ENCODE measurements at places on chromosomes 16 and 17.

DNA sequence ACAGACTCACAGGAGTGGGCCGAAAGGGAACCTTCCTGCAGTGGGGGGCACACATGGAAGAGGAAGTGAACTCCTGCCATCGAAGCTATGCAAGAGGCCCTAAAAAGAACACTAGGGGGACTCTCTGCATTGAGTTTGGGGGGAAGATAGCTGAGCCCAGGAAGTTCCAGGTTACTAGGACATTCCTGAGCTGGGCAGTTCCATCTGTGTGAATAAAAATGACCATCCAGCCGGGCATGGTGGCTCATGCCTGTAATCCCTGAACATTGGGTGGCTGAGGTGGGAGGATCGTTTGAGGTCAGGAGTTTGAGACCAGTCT is 211.8 kb downstream of the ZNF423 start:
- no peak for DNase-seq

- no peak for DNase-seq
These were observed 18.2 kb downstream of the METTL9 start for GRCh38 chr16:21617607-21618006.

GRCh38 chr17:69239611-69240600 is 11.3 kb upstream of the ABCA10 start:
- DNase-seq: no peak

DNA sequence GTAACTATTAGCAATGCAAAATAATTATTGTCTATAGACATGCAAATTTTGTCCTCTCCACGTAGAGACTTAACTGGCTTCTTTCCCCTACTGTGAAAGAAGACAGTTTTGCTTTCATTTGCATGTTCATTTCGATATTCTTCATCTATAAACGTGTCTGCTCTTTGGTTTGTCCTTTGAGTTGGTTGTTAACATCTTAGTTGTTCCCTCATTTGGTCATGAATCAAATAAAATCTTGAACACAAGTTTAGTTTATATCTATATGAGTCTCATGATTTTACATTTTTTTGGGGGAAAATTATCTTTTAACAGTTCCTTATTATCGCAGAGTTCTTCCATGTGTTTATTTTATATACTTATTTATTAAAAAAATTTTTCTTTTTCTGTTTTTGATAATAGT is 214.4 kb downstream of the UTP18 start:
- no peak for DNase-seq

DNA sequence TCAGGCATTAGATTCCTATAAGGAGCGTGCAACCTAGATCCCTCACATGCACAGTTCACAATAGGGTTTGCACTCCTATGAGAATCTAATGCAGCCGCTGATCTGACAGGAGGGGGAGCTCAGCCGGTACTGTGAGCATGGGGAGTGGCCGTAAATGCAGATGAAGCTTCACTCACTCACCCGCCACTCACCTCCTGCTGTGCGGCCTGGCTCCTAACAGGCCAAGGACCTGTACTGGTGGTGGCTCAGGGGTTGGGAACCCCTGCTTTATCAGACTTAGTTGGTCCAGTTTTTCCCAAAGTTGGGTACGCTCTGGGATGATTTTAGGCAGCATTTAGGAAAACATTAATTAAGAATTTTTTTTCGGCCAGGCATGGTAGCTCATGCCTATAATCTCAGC is 103.8 kb downstream of the MARF1 start:
- DNase-seq: no peak

DNA sequence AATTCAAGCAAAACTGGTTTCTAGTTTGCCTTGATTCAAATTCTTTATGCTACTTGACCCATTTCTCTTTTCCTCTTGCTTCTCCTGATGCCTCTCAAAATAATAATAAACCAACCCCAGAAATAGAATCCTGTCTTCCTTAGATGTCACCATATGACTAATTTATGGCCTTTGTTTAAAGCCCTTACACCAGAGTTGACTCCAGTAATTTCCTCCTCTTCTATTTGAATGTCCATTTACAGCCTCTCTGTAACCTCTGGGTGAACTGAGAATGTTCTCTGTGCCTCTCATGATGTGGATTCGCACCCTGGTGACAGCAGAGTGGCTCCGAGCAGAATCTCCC is 31.5 kb downstream of the ZFHX3 start:
- no peak for DNase-seq

DNA sequence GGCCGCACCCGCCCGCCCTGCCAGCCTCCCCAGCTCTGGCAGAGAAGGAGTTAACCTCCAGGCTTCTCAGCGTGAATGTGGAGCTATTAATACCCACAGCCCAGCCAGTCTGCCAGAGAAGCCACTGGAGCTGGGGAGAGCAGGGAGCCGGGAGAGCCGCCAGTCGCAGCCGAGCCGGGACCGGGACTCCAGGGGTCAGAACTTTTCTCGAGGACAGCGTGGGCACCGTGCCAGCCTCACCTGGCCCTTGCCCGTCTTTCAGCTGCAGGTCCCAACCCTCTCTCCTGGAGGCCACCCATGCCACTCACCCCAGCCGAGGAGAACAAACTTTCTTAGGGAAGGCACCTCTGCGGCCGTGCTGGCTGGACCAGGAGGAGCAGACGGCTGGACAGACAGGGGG is 33.8 kb upstream of the SBK1 start:
- DNase-seq: no peak

DNA sequence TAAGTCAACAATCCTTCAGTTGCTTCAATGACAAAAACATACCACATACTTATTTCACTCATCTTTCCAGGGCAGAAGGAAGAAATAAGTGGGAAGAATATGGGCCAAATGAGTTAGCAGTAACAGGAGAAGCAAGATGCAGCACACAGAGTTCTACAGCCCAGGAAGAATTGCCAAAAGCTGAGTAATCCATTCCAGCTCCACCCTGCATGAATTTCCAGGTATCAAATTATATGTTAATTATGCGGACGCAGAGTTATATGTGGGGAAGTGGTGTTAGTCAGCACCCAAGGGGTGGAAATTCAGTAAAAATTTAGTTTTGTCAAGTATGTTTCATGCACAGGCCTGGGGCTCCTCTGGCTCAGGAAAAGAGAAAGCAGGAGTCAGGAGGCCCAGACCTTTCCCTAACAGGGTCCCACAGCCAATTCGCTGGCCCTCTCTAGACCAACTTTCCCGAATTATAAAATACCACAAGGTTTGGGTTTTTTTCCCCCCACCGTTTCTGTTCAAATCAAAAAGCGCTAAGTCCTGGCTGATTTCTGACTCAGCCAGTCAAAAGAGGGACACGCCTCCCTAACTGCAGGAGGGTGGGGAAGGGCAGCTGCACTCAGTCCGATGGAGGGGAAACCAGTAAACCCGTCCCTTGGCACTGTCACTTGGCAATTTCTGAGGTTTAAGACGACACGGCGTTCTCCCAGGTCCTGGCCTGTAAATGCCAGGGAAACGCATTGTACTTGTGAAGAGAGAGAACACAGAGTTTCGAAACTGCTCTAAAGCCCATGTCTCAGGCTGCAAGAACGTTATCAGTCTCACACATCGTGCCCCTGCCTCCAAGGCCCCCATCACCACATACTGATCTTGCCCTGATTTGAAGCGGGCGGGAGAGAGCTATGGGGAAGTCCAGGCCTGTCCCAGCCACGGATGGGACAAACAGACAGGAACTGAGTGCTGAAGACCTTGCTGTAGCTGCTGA is 58.1 kb downstream of the ZFHX3 start:
- DNase-seq: peak; percentile 12

GRCh38 chr16:85357924-85358505 is 245.7 kb upstream of the CIBAR2 start:
- DNase-seq: no peak

DNA sequence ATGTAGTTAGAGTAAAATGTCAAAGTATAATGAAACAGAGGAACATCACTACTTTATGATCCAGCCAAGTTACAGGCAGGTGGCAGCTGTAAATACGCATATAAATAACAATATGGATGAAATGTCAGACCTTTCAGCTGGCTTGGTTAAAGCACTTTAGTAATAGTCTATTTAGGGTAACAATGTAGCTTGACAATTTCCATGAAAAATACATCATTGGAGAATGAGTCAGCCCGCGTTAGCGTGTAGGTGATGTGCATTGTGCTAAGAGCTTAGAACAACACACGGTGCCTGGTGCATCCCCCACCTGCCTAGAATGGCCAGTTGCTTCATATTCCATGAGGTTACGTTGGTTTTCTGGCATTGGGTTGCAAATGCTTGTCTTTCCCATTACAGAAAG is 119.4 kb downstream of the RBFOX1 start:
- DNase-seq: no peak

GRCh38 chr16:48158296-48158695 is 2.5 kb upstream of the ABCC12 start:
- no peak for DNase-seq

DNA sequence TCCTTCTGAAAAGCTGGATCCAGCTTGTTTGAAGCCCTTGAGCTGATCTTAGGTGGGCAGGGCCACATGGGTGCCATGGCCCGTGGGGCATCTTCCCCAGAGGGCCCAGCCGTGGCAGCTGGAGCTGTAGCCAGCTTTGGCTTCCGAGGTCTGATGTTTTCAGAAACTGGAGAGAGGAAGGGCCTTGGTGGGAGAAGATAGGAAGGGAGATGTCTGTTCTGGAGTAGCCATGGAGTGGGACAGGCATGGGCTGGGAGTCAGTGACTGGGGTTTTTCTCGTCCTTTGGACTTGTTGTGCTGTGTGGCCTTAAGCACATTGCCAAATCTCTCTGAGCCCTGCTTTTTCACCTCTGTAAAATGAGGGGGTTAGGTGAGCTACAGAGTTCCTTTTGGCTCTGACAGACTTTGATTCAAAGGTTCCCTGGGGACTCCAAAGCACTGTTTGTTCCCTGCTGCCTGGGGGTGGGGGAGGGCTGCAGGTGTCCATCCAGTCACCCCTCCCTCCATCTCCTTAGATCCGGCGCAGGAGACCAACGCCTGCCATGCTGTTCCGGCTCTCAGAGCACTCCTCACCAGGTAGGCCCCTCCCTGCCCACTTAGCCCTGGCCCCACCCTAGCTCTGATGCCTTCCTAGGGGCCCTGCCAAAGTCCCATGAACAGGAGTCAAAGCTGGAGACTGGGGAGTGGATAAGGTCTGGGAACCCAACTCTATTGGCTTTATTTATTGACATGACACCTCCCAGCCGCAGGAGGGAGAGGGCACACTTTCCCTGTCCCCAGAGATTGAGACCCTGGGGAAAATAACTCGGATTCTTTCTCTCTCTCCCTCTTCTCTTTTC is 2.1 kb downstream of the PPP1R1B start:
- no peak for DNase-seq

DNA sequence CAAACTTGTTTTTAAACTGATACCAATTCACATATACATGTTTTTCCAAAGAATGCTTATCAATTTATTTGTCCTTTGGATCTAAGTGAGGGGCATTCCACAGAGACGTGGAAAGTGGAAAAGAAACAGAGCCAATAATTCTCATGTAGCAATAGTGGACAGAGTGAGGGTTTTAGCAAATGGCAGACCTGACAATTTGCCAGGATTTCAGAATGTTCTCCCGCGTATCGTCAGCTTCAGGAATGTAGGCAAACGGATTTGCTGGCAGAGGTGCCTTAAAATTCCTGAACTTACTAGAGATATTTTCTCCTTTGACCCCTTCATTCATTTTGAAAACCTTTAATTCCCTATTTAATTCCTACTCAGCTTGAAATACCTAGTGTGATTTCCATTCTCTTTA is 193.4 kb upstream of the CPHXL start:
- DNase-seq: no peak

DNA sequence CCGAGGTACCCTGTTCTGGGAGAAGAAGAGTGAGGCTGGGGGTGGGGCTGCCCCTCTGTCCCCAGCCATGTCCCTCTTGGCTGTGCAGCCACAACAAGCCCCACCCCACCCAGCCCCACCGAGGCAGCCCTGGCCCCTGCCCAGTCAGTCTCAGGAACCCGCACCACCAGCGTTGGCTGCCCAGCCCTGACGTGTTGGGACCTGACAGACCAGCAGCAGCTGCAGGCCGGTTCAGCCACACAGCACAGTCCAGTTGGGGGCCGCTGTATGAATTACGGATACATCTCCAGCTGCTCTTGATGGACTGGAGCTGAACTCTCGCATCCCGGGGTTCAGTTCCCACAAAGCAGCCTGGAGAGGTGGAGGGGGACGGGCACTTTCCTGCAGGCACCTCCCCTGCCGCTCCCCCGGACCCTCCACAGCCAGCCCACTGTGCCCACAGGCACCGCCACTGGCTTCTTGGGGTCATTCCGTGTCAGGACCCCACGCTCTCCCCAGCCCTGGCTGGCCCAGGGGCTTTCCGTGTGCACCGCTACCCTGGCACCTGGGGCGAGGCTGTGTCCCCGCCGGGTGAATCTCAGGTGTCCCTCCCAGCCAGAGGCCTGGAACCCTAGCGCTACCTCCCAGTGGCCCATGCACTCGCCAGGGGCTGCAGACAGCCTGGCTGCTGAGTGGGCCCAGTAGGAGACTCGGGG is 7.1 kb downstream of the CDH15 start:
- DNase-seq: no peak

- no peak for DNase-seq
These were observed 26.1 kb downstream of the MNT start for GRCh38 chr17:2374549-2375285.

- no peak for DNase-seq
These were observed 89.9 kb downstream of the SOCS1 start for GRCh38 chr16:11165894-11166665.

GRCh38 chr16:86740906-86741799 is 162.8 kb downstream of the FOXL1 start:
- DNase-seq: no peak

- DNase-seq: no peak
These were observed 36.4 kb upstream of the CD300E start for GRCh38 chr17:74659889-74660288.

DNA sequence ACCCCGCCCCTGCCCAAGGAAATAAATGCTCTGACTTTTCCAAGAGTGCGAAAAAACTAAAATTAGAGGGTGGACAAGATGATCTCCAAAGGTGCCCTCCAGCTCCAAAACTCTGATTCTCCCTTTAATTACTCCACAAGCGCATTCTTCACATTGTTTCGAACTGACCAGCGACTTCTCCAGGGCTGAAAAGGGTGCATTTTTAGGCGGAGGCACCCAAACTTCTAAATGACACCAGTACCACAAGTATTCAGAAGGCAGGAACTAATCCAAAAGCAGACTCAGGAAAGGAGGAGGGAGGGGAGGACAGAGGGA is 750 bp downstream of the ZFHX3 start:
- no peak for DNase-seq

GRCh38 chr17:49089094-49089493 is 43.5 kb upstream of the B4GALNT2 start:
- no peak for DNase-seq

GRCh38 chr17:81821603-81822311 is 11.3 kb downstream of the MCRIP1 start:
- no peak for DNase-seq
